Thyroid gland (tissue), 4 donors: ENCODE measurements at places on chromosomes 7 and 10. TPM values are rescaled to one million over a fixed set of nuclear protein-coding genes. Genes with fewer than 3 reads are reported as not detected.

TMEM26 gene
- 0.54 TPM for total RNA-seq

HYAL4 gene
- total RNA-seq, result not detected

ARHGEF5 gene
- total RNA-seq, result 56.7 TPM

CLEC5A gene
- 1.2 TPM for total RNA-seq

NPSR1 gene
- not detected for total RNA-seq

CCDC71L gene
- 19.9 TPM for total RNA-seq

VAX1 gene
- total RNA-seq, result not detected

ZNF503 gene
- total RNA-seq, result 17.1 TPM

IL2RA gene
- 1.7 TPM for total RNA-seq
